ENCODE measurements at places on chromosomes 4 and X.

DNA sequence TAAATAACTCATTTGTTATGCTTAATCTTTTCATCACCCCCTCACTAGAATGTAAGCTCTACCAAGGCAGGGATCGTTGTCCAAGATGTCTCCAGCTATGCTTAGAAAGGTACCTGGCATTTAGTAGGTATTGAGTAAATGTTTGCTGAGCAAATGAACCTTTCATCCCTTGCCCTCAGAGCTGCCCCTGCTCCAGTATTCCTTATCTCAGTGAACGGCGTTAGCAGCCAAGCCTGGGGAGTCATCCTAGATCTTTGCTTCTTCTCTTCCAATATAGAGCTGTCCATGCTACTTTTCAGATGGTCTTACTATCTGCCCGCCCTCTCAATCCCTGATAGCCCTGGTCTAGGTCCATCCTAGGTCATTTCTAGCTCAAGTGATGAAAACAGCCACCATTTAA lies 188.4 kb downstream of the NR3C2 start:
- DNase-seq, result no peak

GRCh38 chr4:25863347-25863784 lies 578 bp upstream of the SEL1L3 start:
- no peak for DNase-seq

- no peak for DNase-seq
These were observed 15.7 kb downstream of the FOXR2 start for GRCh38 chrX:55638933-55639332.

DNA sequence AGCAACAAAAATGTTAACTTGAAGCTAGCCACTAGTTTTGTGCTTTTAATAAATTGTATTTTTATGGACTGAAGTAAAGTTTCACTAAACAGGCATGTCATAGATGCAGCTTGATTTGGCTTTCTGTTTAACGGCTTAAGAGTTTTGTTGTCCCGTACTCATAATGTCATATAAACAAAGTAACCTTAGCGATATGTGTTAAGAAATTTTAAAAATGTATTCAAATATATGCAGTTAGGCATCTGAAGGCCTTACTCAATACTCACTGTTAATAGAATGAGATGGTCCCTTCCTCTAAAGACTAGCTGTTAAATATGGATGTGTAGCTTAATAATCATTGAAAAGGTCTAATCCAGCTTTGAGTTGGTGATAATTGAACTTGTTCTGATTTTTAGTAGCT lies 1.0 kb upstream of the SCLT1 start:
- DNase-seq, result no peak

- DNase-seq, result no peak
These were observed 234.7 kb upstream of the DIAPH2 start for GRCh38 chrX:96449896-96450295.

DNA sequence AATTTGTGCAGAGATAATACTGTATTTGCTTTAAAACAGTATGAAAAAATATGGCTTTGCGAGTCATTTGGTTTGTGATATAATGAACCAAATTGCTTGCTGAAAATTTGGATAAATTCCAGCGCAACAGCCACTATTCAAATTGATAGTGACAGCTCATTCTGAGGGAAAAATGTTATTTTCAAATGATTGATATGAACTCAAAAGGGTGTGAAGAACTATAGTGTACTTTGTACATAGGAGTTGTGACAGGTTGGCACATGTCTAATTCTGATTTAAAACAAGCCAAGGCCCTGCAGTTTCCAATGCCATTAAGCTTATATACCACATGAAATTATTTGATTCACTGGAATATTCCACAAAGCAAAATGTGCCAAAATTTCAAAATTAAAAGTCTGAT lies 1628.9 kb upstream of the AGA start:
- DNase-seq, result no peak

- DNase-seq, result no peak
These were observed 33.0 kb upstream of the KIAA0232 start for GRCh38 chr4:6749340-6750171.

- DNase-seq, result peak; percentile 47
These were observed 531 bp downstream of the CAMK2D start for GRCh38 chr4:113760795-113761619.

- no peak for DNase-seq
These were observed 2498.1 kb downstream of the PCDH7 start for GRCh38 chr4:33218238-33218637.

- no peak for DNase-seq
These were observed 33.6 kb upstream of the WFS1 start for GRCh38 chr4:6235901-6236640.

GRCh38 chr4:54585321-54586000 lies 72.3 kb upstream of the KIT start:
- DNase-seq, result no peak

DNA sequence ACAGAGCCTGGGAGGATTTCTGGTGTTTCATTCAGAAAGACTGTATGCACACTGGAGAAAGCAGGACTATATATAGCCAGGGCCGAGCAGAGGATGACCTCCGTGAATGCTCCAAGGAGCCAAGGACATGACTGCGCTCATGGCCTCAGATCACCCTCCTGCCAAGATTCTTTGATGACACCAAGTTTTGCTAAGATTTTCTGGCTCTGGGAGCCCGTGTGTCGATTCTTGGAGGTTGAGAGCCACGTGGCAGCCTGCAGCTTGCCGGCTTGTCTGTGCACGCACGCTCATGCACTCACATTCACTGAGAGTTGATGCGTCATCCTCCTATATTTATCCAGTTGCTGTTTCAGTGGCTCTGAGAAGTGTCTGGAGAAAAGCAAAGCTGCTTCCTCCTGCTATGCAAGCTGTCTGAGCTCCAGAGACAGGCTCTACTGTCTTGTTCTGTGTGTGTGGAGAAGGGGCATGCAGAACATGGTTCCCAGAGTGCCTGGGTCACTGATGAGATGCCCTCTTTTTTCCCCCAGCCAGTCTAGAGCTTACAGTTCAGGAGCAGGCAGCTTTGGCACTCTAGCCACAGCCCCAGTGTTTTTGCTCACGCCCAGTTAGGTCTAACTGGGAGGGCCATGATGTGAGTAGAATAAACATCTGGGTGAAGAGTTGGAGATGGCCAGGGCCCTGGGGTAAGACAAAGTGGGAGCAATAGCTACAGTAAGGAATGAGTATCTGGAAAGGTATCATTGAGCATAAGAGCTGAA lies 64.9 kb upstream of the SCOC start:
- DNase-seq, result no peak

DNA sequence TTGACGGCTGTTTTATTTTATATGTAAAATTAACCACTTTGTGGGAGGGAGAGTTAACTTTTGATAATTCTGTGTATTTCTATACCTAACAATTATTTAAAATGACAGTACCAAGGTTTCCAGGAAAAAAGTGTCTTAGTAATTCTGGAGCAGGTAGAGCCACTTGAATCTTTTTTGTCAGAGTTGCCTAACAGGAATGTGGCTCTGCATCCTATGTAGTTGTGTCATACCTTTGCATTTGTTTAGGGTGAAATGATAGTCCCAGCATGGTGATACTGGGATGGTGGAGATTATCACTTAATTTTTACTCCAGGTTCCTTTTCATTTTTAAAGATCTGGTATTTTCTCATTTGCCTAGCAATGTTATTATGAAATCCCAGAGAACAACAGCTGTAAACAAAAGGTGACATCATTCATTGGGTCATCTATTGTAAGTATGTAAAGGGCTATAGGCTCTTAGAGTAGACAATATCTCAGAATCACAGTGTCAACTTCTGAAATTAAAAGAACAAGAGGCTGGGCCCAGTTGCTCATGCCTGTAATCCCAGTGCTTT lies 9.6 kb downstream of the SGMS2 start:
- DNase-seq, result no peak

DNA sequence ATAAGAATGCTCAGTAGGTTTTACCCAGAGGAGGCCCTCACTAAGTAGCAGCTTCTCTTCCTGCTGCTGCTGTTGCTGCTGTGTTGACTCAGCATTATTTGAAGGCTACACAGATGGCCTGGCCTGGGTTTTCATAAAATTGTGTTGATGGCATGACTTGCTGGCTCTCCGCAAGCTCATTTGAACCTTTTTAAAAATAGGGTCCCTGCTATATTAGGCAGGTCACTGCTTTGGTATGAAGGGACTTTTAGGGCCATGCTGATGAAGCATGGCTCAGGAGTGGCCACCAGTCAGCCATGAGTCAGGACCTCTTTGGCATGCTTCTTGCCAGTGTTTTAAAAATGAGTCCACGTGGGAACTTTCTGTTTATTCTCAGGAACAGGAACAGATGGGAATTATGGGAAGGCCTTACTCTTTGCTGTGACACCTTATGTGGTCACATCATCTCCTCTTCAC lies 128.7 kb downstream of the MID1IP1 start:
- DNase-seq, result no peak

GRCh38 chrX:23066588-23067281 lies 67.0 kb downstream of the DDX53 start:
- no peak for DNase-seq

DNA sequence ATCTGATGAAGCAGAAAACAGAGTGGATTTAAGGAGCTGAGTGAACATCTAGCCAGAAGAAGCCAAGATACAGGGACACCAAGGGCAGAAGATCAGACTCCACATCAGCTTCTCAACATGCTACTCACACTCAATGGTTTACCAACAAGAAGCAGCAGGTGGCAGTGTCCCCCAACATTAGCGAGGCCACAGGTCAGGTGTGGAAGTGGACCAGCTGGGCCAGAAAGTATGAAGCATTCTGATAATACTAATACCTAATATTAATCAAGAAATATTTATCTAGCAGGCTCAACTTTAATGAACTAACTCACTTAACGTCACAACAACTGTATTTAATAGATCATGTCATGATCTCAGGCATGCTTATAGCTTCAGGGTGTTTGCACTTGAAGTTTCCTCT lies 73.4 kb upstream of the TTC29 start:
- DNase-seq, result peak; percentile 12

- no peak for DNase-seq
These were observed 16.3 kb downstream of the CD38 start for GRCh38 chr4:15794426-15794825.

DNA sequence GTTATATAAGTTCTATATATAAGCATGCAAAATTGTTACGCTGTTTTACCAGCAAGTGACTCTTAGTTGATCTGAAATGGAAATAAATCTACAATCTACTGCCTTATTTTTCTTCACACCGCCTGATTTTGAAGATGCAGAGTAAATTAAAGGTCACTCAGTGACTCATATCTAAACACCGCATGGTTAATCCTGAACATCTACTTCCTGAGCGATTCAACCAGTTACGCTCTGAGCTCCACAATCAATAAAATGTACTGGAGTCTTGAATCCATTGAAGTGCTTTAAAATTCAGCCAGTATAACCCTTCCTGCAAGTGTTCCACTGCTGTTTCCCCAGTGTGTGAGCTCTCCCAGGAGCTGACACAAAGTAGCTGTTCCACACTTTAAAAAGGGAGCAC lies 192.8 kb downstream of the SLC7A11 start:
- DNase-seq, result no peak

DNA sequence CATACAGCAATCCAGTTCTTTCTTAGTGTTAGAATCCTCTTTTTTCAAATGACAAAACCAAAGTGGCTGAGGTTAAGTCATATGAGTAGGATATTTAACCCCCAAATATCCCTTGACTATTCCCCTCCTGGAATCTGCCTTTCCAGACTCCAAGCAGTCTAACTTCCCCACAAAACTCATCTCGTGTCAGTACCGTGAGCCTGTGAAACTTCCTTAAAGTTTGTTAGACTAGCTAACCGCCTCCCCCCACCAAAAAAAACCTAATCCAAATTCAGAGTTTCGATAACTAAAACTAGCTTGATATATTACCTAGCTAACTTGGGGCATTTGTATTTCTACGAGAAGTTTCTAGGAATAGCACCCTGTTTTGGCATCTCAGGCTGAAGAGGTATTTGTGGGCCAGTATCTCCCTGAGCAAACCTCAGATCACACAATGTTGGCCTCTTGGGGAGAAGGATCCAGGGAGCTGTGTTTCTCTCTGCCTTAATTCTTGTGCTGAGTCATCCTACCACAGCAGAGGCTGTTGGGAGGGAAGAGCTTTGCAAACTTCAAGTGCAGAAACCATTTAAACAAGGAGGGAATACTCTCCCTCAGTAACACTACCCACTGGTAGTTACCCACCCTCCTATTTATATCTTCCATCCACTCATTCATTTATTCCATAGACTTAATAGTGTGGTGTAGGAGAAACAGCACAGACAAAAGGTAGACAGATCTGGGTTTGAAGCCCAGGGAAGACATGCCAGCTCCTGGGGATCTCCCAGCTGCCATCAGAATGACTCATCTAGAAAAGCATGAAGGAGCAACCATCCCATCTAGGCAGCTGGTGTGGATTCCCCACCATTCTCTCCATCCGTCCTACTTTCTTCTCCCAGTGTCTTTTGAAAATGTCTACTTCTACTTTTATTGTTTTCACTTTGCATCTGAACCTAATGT lies 39.3 kb upstream of the TXK start:
- no peak for DNase-seq

- DNase-seq, result no peak
These were observed 1.5 kb downstream of the P2RY8 start for GRCh38 chrX:1535241-1536041.

DNA sequence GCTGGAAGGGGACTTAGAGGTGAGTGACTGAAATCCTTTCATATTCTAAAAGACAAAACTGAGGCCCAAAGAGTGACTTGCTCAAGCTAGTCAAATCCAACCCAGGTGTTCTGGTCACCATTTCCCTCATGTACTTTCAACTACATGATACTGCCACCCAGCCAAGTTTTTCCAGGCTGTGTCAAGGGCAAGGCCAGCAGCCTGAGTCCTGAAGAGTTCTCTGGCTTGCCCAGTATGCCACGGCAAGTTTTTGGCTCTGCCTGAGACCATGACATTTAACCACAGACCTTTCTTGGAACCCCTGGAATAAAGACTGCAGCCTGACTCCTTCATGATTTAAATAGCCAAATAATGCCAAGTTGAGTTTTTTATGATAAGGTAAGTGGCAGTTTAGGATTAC lies 10.7 kb upstream of the TMEM164 start:
- no peak for DNase-seq

DNA sequence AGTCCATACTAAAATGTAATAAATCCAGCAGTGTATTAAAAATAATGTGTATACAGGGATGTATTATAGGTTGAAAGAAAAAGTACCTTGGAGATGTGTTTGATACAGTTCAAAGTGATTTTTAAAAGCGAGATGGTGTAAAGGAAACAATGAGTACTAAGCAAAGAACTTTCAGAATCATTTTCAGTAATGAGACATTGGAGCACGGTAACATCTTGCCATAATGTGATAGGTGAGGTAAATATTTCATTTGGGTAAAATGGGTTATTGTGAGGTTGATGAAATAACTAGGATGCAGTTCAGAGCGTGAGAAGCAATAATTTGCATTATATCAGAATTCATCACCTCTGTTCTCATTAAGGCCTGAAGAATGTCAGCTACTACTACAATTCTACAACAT lies 25.9 kb downstream of the EIF2S3 start:
- no peak for DNase-seq

GRCh38 chr4:61753739-61754138 lies 553.6 kb downstream of the ADGRL3 start:
- no peak for DNase-seq

DNA sequence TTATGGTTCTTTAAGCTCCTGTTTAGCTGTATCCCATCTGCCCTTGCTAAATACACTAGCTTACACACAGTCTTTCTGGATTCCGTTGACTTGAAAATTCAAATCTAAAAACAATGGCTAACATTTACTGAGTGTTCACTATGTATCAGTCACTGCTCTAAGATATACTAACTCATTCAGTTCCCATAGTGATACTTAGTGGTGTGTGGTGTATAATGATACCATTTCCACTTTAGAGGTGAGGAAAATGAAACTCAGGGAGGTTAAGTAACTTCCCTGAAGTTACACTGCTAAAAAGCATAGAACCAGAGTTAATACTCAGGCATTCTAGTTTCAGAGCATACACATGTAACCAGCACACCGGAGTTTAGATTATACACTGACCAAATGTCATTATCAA lies 762.0 kb downstream of the GRID2 start:
- no peak for DNase-seq

- DNase-seq, result no peak
These were observed 21.8 kb downstream of the KIAA1210 start for GRCh38 chrX:119105826-119106225.
